ENCODE measurements at places on chromosomes 16 and 17.

DNA sequence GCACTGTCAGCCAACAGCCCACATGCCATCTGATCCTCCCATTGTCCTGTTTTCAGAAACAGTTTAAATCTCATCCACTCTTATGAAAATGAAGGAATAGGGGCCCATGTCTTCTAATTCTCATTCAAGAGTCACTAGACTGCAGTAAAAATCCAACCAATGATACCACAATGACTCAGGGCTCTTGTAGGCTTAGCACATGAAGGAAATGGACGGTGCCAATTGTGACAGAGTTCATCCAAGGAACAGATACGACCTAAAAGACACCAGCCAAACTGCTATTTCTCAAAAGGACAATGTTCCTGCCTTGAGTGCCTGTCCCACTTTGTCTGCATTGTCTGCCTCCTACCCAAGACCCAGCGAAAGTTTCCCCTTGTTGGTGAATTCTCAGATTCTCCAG lies 204.8 kb upstream of the COX10 start:
- no peak for DNase-seq

- DNase-seq: no peak
Measured at GRCh38 chr16:86232496-86232895, 277.8 kb upstream of the FOXF1 start.

DNA sequence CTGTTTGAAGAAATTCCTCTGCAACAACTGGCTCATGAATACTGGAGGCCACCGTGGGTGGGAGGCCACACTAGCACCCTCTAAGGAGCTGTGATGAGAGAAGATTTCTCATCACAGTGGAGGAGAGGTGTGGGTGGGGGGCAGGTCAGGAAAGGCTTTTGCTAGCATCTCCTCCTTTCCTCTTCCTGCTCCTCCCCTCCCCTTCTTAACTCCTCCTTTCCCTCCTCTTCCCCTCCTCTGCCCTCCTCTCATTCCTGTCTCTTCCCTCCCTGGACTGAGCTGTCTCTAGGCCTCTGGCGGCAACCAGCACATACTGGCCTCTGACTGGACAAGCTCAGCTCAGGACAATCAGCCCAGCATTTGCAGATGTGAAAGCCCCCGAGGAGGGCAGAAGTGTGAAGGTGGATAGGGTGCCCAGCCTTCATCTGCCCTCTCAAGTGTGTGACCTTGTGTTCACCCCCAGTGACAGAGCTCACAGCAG lies 19.0 kb upstream of the LHX1 start:
- DNase-seq: no peak

GRCh38 chr17:82397449-82398335 lies 20.5 kb upstream of the HEXD start:
- DNase-seq: no peak

- DNase-seq: no peak
Measured at GRCh38 chr17:32100971-32101631, 41.2 kb upstream of the RHOT1 start.

DNA sequence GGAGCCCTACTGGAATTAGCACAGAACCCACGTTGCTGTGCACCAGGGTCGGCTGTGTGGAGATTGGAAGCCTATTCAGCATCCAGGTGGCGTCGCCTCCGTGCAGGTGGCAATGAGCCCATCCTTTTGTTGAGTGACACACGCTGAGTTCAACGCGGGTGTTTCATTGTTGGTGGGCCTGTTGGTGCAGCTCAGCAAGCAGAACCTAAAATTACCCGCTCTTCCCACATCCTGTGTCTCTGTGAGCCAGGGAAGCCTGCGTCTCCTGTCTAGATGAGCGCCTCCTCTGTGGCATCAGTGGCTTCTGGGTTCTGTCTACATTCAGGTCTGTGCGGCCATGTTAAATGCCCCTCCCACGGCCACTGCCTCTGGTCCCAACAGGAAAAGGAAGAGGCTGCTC lies 14.5 kb downstream of the CD2BP2 start:
- no peak for DNase-seq

DNA sequence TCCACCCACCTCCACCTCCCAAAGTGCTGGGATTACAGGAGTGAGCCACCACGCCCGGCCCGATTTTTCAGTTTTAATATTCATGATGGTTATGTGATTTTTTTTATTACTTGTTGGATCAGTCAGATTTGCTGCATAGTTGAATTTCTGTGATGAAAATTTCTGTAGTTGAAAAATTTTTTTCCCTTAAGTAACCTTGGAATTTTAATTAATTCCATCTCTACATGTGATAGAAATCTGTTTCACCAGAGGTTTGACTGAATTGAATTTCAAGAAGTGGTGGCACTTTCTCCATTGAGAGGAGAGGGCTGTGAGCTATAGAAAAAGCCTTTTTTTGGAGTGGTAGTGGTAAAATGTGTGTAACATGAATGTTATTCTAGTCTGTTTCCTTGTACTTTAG lies 24.7 kb downstream of the WIPF2 start:
- DNase-seq: no peak
